ENCODE measurements at places on chromosomes 2 and 18.

DNA sequence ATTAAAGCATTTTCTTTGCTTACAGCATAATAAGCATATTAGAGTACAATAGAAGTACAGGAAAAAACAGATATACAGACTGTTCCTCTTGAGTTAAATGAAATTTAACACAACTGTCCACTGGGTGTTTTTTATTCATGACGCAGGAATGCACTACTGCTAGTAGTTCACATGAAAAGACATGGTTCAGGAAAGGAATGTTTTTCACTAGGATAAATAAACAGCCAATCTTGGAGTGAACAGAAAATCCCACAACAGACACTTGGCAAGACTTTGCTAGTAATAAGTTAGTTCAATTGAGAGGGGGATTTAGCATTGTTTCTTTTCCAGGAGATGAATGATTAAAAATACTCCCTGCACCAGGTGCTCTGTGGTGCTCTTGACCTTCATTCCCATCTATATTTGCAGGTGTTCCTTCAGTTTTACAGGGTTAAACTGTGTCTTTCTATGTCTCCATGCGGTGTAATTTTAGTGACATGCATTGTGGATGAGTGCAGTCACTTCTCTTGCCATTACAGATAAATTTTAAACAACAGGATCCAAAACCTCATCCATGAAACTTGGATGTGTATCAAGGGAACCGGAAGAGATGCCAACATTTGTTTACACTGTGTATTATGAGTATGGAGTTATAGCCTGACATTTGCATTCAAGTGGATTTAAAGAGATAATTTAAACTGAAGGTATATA, 796.6 kb downstream of the DSC3 start:
- DNase-seq: no peak

DNA sequence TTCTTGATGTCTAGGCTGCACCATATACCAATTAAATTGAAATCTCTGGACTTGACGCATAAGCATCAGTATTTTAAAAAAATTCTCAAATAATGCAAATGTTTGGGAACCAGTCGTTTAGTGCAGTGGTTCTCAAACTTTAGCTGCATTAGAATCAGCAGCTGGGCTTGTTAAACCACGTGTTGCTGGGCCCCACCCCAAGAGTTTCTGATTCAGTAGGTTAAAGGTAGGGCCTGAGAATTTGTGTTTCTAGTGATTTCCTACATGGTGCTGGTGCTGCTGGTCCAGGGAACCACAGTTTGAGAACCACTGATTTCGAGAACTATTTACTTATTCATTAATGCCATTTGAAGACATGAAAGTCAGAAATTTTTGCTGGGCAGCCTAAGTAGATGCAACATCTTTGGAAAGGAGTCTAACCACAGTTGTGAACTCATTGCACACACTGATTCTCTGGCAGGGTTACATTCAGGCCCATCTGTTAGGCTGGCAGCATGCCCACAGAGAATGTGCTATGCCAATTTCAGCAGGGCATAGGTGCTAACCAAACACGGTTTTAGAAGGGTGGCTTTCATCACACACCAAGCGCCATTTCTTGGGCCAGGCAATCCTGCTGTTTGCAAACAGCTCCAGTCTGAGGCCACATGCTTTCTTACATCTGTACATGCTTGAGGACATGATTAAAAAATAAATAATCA, 26.4 kb upstream of the ATP5MC3 start:
- no peak for DNase-seq

DNA sequence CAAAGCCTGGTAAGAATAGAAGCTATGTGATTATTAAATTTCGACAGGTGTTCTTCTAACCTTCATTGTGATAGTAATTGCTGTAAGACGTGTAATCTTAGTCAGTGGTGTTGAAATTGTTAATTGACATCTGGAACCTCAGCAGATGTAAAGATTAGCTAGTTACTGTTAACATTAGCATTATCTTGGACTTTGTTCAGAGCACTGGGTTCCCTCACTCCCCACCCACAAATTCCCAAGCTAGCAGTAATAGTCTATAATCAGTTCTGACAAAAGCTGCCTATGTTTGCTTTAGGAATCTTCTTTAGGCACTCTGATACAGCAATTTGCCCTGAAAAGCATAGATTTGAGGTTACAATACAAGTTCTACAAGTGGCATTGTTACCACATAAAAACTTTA, 233.7 kb downstream of the EN1 start:
- DNase-seq: no peak

GRCh38 chr2:1448009-1448408, 34.7 kb downstream of the TPO start:
- DNase-seq: no peak

GRCh38 chr2:147204102-147204501, 640.7 kb upstream of the ACVR2A start:
- no peak for DNase-seq

GRCh38 chr2:149972066-149972465, 384.5 kb upstream of the MMADHC start:
- DNase-seq: no peak

DNA sequence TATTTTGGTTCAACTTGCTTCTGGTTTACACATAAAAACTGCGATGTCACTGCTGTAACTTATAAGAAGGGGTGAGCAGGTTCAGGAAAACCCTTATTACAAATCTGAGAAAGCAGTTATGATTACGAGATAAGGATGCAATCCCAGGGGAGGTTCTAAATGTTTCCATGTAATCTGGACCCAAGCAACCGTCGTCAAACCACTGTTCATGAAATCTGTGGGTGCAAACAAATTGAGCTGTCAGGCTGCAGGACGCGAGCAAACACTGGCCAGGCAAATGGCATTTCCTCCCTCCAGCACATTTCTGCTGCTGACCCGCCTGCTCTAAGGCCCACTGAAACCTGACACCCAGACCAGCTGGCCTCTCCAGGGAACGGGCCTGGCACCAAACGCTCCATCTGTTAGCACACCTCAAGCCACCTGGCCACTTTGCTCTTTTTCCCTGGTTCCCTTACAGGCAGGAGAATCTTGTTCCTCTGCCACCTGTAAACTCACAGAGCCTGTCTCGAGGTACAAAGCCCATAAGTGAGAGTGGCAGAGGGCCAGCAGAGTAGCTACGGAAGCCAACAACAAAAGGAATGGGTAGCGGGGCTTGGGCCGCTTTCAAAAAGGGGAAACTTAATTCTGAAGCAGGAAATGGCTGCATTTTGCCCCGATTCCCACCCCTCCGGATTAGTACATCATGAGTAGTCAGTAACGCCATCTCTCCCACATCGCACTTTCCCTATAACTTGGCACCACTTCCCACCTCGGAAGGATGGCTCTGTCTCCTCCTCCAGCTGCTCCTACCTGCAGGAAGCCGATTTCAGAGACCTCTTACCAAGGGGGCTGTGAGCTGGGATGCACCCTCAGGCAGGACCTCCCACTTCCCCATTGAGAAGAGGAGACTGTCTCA, 26.5 kb downstream of the CRACDL start:
- no peak for DNase-seq

Data from effector CD4-positive, alpha-beta T cell (primary cell).